ENCODE measurements at places on chromosomes 7 and 10.

DNA sequence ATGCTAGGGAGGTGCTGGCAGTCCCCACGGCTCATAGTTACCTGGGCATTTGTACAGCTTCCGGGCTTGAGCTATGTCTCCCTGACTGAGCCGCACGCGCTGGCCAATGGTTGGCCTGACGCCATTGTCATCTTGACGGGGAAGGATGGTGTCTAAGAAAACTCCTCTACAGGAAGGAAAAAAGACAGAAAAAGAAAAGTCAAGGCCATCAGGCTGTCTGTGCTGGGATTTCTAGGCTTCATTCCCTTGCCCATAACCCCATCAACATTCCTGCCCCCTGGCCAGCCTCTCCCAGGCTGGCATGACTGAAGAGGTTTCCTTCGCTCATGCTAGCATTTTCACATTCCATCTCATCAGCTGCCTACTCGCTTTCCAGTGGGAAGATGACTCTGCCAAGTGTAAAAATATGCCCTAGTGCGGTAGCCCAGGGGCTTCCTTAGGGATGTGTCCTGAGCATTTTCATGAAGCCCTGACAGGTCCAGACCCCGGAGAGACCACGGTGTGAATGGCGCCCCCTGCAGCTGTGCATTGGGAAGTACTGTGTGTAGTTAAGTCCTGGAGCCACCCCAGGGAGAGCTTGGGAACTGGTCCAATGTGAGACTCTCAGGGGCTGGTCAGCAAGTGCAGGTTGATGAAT, 54.5 kb upstream of the OPALIN start:
- DNase-seq: no peak

DNA sequence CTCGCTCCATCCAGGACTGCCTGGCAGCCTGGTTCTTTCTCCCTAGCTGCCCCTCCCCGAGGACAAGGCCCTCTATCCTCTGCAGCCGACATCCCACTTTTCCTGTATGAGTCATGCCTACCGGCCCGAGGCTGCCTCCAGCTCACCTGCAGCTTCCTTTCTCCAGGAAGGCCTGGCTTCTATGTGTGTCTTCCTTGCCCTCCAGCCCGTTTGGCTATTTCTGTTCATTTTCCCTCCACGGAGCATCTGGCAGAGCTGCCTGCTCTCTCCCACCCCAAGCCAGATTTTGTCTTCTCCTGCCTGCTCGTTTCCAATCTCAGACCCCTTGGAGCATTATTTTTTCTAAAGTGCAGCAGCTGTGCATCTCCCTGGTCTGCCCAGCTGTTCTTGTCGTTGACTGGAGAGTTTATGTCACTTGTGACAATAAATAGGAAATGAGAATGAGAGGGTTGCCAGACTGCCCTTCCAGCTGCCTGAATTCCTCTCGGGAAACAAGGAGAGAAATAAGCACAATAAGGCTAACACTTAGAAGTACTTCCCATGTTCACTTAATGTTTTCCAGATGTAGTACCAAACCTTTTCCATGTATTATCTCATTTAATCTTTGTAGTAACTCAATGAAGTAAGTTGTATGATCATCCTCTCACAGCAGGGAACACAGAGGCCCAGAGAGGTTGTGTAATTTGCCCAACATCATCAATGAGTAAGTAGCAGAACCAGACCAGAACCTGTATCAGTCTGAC, 19.7 kb downstream of the UBTD1 start:
- DNase-seq: no peak

GRCh38 chr10:109618301-109618700, 305.0 kb downstream of the XPNPEP1 start:
- no peak for DNase-seq

DNA sequence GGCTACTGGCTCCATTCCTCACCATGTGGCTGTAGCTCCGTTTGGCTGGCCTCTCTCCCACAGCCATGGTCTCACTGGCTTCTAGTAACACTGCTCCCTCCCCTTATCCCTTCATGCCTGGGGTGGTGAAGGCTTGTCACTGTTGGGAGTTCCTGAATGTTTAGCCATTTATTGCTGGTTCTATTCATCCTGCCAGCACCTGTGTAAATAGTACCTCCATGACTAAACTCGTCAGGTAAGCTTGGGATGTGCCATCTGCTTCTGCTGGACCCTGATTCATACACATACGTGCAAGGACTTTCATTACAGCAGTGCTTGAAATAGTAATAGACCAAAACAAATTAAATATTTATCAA, 61.6 kb downstream of the CCDC71L start:
- no peak for DNase-seq

DNA sequence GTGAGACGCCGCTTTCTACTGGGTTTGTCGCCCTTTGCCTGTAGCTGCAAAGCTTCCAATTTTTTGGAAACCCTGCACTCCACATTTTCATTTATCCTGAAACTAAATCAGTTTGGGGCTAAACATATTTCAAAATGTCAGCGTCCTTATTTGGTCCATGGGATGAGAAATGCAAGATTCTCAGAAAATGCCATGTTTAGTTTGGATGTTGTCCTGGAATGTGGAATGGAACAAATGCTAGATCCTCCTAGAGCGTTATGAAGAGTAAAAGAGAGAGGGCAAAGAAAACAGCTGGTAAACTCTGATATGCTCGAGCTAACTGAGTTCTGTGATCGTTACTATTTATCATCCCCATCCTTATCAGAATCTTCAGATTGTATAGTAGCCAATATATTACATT, 236.9 kb downstream of the KLF6 start:
- DNase-seq: no peak

- no peak for DNase-seq
Measured at GRCh38 chr7:139370301-139370942, 10.7 kb downstream of the LUC7L2 start.

DNA sequence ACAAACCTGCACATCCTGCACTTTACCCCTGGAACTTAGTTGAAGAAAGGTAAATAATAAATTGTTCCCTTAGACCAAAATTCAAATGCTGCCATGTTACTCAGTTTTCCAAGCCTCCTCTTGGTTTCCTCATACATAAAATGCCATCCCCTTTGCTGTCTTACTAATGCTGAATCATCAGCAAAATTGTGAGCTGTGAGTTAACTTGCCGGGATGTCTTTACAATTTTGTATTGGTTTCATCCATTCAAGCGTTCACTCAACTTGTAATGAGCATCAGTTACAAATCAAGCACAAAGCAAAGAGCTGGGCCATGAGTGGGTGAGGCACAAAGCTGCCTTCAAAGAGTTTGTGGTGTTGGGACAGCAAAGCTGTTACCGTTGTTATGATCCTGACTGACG, 395.8 kb upstream of the ZMIZ1 start:
- DNase-seq: no peak

DNA sequence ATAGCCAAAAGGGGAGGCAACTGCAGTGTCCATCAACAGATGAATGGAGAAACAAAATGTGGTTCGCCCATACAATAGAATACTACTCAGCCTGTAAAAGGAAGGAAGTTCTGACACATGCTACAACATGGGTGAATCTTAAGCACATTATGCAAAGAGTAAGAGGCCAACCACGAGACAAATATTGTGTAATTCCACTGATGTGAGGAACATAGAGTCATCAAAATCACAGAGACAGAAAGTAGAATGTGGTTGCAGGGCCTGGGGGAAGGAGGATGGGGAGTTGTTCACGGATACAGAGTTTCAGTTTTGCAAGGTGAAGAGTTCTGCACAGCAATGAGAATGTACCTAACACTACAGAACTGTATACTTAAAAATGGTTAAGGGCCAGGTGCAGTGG, 13.7 kb upstream of the C10orf71 start:
- no peak for DNase-seq

GRCh38 chr7:106064771-106065574, 47.1 kb downstream of the SYPL1 start:
- no peak for DNase-seq

- no peak for DNase-seq
Measured at GRCh38 chr7:112430649-112431048, 19.6 kb upstream of the IFRD1 start.

- DNase-seq: no peak
Measured at GRCh38 chr7:45219130-45219529, 61.5 kb downstream of the RAMP3 start.

DNA sequence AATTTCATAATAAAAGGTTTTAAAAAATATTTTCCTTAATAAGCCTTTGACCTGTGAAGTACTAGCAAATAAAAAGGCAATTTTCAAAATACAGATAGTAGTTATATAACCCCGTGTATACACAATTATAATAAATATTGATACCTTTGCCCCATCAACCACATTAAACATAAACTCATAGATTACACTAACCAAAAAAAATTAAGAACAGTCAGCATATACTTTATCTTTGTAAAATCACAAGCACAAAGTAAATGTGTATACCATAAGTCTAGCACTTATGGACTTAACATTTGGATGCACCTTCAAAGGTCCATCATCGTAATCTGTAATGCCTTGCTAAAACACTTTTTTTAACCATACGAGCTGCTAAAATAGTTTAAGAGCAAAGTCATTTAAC, 123.4 kb downstream of the SNX13 start:
- no peak for DNase-seq

DNA sequence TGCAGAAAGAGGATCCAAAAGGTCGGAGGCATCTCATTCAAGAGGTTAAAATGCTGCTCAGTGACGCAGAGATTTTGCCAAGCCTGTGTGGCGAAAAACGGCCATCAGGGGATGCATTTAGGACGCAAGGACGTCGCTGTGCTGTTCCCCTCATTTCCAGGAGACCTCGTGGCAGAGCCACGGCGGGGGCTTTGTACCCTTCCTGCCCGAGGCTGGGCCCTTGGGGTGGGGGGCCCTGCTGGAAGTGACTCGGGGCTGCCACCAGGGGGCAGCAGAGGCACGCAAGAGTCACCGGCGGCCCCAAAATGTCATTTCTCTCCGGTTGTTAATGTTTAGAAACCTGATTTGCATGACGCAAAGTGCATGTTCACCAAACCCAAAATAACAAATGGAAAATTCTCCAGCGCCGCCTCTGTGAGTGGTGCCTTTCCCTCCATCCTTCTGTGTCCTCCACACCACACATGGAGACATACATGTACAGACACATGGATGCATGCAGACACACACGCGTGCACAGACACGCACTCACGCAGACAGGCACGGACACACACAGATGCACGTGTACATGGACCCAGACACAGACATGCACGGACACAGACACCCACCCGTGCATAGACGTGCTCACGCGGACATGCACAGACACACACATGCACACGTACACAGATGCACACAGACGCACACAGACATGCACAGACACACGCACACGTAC, 51.0 kb upstream of the NKX6-2 start:
- DNase-seq: peak; percentile 22

- DNase-seq: no peak
Measured at GRCh38 chr10:28669227-28670173, 7.8 kb upstream of the BAMBI start.

- DNase-seq: no peak
Measured at GRCh38 chr7:46566097-46566774, 645.2 kb upstream of the IGFBP3 start.

- DNase-seq: no peak
Measured at GRCh38 chr7:123824754-123825067, 20.3 kb upstream of the HYAL4 start.

All from stimulated activated CD4-positive, alpha-beta T cell treated with anti-CD3 and anti-CD28 coated beads, Interleukin-4, amount 100 ng/mL, for 4 hours (primary cell).